ENCODE measurements at places on chromosomes 6 and 20.

- peak; percentile 91 for DNase-seq
These were observed 12.2 kb downstream of the BACH2 start for GRCh38 chr6:90284236-90285041.

DNA sequence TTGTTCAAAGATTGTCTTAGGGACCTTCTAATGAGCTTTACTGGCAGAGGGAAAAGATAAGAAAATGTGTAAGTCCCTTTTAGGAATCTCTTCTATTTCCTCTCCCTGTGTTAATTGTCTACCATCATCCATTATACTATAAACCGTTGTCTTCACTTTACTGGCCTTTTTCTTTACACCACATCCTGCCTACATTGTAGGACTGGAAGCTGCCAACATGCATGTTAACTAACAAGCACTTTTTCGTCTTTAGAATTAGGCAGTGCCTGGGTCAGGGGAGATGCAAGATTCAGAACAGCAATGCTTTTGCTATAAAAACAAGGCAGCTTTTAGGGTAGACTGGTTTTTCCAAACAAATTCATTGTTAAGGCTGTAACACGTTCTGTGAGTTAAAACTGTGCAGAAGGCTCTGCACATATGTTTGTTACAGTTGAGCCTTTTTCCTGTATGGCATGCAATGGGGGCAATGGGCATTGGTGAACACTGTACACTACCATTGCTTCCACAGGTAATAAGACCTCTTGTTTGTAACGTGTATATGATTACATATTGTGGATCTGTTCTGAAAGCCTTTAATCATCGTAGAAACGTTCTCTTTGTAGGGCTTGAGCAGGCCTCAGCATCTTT lies 10.9 kb upstream of the PKIG start:
- DNase-seq, result no peak

DNA sequence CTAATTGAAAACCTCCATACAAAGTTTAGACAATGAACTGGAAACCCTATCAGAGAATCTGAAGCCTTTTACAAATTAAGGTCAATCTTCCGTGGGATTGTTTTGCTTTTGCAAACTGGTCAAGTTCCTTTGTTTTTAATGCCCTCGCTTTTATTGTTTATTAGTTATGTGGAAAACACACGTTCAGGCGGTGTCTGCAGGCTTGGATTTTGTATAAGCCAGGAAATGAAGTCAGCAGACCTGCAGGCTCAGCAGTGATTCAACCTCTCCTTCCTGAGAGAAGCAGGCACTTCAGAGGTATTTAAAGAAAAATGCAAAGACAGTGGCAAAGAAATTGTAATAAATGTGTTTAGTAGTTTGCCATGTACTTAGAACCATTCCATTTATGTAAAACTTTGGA lies 103.4 kb upstream of the PDE10A start:
- peak; percentile 31 for DNase-seq

- DNase-seq, result no peak
These were observed at the start of gene CRISP1 for GRCh38 chr6:49866485-49866943. Gene CRISP1 (minus strand): TSS chr6:49866535. CDS start chr6:49857400, 9,135 bp downstream.

GRCh38 chr6:41075651-41076626 lies 3.2 kb downstream of the NFYA start:
- DNase-seq, result no peak

GRCh38 chr20:41599699-41600104 lies 18.5 kb downstream of the CHD6 start:
- DNase-seq, result no peak

- DNase-seq, result no peak
These were observed 195.6 kb upstream of the CNR1 start for GRCh38 chr6:88361754-88362153.

DNA sequence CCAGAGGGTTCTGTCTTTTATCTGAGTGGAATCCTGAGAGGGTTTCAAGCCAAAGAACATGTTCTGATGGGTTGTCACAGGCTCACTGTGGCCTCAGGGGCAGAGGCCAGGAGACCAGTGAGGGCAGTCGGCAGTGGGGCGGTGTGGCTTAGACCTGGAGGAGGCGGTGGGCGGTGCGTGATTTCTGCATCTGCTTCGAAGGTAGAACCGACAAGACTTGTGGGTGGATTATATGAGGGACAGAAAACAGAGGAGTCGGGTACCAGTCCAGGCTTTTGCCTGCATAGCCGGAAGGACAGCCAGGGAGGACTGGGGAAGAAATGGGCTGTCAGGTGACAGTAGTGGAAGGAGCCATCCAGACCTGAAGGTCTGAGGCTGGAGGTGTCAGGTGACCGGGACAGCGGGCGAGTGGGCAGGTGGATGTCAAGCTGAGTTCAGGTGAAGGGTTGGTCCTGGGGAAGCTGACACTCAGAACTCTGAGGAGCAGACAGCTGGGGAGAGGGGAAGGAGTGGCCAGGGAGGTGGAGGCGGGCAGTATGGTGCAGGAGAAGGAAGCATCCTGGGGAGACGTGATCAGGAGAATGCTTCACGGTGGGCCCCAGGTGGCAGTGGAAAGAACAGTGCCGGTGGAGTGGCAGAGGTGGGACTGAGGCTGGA lies 3.1 kb downstream of the CTSZ start:
- DNase-seq, result no peak

GRCh38 chr6:10166031-10166430 lies 248.8 kb downstream of the TFAP2A start:
- no peak for DNase-seq

DNA sequence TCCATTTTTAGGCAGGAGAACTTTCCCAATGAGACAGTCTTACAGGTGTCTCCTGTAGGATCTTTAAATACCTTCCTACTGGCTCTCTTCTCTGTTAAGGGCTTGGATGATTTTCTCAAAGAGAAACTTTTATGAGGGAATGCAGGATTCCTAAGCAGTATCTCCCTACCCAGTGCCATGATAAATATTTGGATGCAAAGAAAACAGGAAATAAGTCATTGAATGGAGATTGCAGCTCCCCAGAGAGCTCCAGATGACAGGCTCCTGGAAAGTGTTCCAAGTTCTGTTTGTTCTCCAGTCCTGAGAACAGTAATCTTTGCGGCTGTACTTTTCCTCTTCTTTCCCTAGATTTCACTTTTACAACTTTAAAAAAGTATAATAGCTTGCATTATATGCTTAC lies 2.4 kb upstream of the SCGN start:
- DNase-seq, result no peak

DNA sequence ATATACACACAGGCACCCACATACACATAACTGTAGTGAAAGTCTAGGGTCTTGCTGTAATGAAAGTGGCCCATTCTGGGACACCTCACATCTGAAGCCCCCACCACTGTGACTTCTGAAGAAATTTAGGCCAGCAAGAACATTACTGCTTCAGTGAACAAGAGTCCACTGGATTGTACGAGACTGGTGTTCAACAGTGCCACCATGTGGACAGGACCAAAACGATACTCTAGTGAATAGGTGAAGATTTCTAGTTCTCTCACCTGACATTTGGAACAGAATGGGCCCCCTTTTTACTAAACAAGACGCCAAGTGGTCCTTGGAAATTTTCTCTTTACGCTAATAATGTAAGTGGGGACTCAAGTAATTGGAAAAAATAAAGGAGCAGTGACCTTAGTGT lies 156.9 kb downstream of the MAFB start:
- no peak for DNase-seq

DNA sequence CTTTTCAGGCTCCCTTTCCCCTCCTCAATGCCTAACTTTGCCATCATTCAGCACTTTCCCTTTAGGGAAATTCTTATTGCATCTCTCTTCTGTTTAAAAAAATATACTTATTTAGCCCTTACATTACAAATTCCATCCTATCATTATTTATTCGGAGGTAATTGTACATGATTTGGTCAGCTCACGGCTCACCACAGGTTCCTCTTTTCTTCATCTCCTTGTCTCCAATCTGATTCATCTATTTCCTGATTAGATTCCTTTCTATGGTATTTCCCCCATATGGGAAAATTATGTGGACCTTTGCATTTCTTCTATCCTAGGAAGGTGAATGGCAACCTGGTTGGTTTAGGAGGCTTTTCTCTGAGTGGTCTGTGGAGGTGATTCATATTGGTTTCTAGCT lies 12.9 kb upstream of the EMILIN3 start:
- no peak for DNase-seq

- DNase-seq, result no peak
These were observed 483.8 kb upstream of the JARID2 start for GRCh38 chr6:14762077-14762476.

GRCh38 chr6:156182356-156182755 lies 594.8 kb upstream of the ARID1B start:
- no peak for DNase-seq

- DNase-seq, result no peak
These were observed 14.3 kb upstream of the SIRT5 start for GRCh38 chr6:13559968-13560650.

GRCh38 chr20:54282625-54283024 lies 74.7 kb downstream of the PFDN4 start:
- DNase-seq, result no peak

GRCh38 chr20:44646641-44647274 lies 4.7 kb downstream of the ADA start:
- no peak for DNase-seq

- DNase-seq, result no peak
These were observed 437.3 kb downstream of the HDGFL1 start for GRCh38 chr6:23006656-23007055.

DNA sequence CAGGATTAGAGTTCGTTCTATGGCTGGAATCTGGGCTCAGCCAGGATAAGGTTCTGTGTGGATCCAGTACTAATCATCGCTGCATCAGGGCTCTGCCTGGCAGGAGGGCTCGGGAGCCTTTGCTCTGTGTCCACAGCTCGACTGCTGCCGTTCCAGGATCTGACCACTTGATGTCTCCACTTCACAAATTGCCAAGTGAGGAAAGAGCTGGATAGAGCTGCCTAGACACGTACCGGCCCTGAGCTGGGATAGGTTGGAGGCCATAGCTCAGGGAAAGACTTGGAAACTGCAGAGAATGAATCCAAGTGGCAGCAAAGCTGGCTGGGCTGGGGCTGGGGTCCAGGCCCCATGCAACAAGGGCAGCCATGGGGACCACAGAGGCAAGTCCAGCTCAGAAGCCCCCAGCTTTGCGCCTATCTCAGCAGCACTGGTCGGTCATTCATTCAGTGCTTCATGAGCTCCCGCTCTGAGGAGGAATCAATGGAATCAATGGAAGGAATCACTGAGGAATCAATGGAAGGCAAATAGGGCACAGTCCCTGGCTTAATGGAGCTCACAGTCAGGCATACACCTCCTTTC lies 38.0 kb upstream of the TOP1 start:
- peak; percentile 72 for DNase-seq

GRCh38 chr6:124881898-124882578 lies 80.2 kb upstream of the RNF217 start:
- DNase-seq, result no peak

DNA sequence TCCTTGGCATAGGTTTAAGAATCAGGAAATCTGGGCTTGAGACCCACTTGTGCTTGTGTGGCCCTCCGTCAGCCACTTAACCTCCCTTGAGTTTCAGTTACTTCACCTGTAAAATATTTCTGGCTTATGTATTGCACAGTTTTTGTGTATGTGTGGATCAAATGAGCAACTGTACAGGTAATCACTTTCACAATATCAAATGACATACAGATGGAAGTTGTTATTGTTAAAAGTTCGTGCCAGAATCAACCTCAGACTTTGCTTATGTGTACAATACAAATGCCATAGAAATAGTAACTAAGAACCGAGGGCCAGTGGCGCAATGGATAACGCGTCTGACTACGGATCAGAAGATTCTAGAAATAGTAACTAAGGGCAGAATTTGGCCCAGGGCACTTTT lies 65.6 kb upstream of the KIF13A start:
- no peak for DNase-seq

DNA sequence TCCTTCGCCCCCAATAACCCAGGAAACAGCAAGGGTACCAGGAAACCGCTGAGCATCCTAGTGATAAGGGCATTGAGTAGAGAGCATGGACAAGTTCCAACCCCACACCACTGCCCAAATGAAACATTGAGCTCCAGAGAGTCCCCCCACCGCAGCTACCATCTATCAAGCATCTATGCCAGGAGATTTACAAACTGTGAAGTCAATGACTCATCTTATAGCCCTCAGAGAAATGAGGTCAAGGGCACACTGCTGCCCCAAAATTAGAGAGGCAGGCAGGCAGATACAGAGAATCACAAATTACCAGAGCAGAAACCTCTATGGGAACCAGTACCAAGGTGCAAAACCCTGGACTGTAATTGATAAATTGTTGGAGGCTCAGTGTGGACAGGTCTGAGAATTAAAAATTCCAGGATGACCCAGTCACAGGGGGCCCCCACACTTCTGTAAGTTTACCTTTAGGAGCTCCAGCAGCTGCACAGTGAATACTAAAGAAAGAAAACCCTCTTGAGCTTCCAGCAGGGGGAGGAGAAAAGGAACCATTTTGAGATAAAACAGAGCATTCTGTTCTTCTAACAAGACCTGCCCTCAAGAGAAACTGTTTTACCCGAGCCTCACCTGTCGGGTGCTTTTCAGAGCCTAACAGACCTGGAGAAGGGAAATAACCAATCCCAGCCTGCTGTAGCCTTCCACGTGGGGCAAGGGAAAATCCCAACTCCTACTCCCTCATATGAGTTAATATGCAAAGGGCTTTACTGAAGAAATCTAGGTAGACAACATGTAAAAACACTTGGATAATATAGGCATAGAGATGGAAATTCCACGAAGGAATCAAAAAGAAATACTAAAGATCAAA lies 118.0 kb upstream of the ARID1B start:
- DNase-seq, result no peak

- DNase-seq, result no peak
These were observed 66.3 kb downstream of the CEP162 start for GRCh38 chr6:84161190-84161589.

DNA sequence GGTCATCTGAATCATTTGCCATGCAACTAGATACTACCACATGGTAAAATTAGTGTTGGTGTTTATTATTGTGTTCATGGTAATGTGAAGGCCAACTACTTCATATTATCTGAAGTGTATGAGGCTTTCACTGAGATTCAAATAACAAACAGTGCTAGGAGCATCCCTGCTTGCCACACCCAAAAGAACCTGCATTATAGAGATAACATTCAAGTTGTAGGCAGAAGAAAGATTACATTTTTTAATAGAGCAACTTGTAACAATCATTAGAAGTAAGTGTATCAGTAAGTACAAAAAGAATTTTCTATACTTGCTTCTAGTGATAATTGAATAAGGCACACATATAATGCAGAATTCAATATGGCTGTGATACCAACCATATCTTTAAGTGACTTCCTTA lies 49.8 kb downstream of the BCKDHB start:
- no peak for DNase-seq

GRCh38 chr6:115456848-115457247 lies 603.8 kb downstream of the FRK start:
- DNase-seq, result no peak

GRCh38 chr6:22807818-22808217 lies 238.5 kb downstream of the HDGFL1 start:
- DNase-seq, result no peak

GRCh38 chr6:150314230-150315188 lies 54.3 kb upstream of the IYD start:
- no peak for DNase-seq

DNA sequence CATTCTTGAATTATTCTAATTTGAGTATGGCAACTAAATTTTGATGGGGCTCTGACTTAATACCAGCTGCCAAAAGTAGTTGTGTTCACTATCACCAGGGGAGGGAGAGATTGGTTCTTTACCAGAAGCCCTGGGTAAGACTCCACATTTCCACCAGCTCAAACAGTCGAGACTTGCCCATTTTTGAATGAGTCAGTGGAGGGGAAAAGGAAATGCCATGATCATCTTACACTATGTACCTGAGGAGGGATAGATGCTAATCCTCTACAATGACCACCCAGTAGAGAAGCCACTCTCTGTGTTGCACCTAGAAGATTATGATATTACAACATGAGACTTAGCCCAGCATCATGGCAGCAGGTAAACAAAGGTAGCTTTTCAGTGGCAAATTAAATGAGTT lies 77.0 kb upstream of the SGK1 start:
- no peak for DNase-seq
